ENCODE measurements at places on chromosomes 12 and 14.

- H3K36me3 ChIP-seq, result no peaks in the 10 kb centered on the region
- H3K4me1 ChIP-seq, result no peaks in the 10 kb centered on the region
- DNase-seq, result no peak
- H3K4me3 ChIP-seq, result no peak overlapping the region
- no peak overlapping the region for H3K27ac ChIP-seq
Observed at GRCh38 chr12:112862636-112863290, 44.0 kb upstream of the OAS1 start.

DNA sequence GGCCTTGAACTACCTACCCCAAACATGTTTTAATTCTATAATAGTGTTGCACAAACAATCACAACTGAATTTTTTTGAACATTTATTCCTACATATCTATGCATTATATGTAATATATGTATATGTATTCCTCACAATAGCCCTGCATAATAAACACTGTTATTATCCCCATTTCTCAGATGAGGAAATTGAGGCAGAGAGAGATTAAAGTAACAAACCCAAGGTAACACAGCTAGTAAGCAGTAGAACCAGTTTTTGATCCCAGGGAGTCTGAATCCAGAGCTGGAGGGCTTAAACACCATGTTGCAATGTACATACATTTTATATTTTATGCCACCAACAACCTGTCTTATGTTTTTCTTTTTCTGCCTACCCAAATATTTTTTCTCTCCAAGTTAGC lies 26.5 kb upstream of the BMP4 start:
- H3K27me3 ChIP-seq, result no peaks in the 10 kb centered on the region
- H3K27ac ChIP-seq, result no peak overlapping the region
- H3K4me1 ChIP-seq, result no peaks in the 10 kb centered on the region
- DNase-seq, result no peak
- H3K4me3 ChIP-seq, result no peak overlapping the region

DNA sequence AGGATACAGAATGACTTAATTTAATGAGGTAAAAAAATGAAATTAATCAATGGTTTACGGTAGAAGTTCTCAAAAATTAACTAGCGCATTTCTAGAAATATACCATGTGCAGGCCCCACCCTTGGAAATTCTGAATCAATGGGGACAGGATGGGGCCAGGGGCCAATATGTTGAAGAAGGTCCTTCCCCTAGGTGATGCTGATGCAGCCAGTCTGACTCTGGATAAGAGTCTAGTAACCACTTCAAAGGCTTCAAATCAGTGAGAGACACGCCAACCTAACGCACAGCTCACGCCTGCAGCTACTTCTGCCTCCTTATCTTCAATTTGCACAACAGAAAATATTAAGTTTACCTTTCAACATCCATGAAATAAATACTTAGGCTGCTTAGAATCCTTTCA lies 14.9 kb downstream of the GIT2 start:
- H3K4me3 ChIP-seq, result no peak overlapping the region
- no peak overlapping the region for H3K27ac ChIP-seq
- H3K36me3 ChIP-seq, result no peaks in the 10 kb centered on the region
- H3K4me1 ChIP-seq, result no peaks in the 10 kb centered on the region
- H3K27me3 ChIP-seq, result no peaks in the 10 kb centered on the region
- DNase-seq, result no peak

DNA sequence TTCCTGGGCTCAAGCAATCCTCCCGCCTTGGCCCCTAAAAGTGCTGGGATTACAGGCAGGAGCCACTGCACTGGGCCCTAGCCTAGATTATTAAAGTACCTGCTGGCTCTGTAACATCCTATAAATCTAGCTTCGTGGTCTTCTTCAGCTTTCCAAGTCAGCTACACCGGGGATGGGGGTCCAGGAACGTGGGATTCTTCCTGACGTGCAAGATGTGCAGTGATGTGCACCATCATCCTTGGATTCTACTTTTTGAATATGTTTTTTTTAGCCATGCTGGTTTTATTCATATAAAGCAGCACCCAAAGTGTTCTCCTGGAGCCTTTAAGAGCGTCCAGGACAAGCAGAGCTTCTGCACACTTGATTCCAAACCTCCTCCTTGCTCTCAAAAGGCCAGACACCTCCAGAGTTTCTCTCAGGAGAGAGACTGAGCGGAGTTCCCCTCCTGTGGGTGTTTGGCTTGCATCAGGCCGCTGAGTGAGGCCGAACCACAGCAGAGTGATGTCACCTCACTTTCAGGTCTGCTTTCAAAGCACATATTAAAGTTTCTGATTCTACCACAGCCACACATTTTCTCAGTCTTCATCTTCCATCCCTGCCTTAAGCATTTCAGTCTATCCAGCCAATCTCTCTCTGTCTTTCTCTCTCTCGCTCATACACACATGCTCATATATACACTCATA lies 33.4 kb downstream of the VCPKMT start:
- no peaks in the 10 kb centered on the region for H3K27me3 ChIP-seq
- H3K4me3 ChIP-seq, result no peak overlapping the region
- no peak overlapping the region for H3K27ac ChIP-seq
- H3K4me1 ChIP-seq, result no peaks in the 10 kb centered on the region

- no peak for DNase-seq
- no peak overlapping the region for H3K27ac ChIP-seq
- H3K36me3 ChIP-seq, result no peaks in the 10 kb centered on the region
- no peaks in the 10 kb centered on the region for H3K4me1 ChIP-seq
- H3K4me3 ChIP-seq, result no peak overlapping the region
- H3K27me3 ChIP-seq, result no peaks in the 10 kb centered on the region
Observed at GRCh38 chr12:47328831-47329545, 249.2 kb upstream of the AMIGO2 start.

- H3K4me3 ChIP-seq, result no peak overlapping the region
- H3K36me3 ChIP-seq, result no peaks in the 10 kb centered on the region
- H3K4me1 ChIP-seq, result no peaks in the 10 kb centered on the region
- no peak overlapping the region for H3K27ac ChIP-seq
- no peaks in the 10 kb centered on the region for H3K27me3 ChIP-seq
- peak; percentile 69 for DNase-seq
Observed at GRCh38 chr12:105409801-105410471, 79.4 kb downstream of the C12orf75 start.

DNA sequence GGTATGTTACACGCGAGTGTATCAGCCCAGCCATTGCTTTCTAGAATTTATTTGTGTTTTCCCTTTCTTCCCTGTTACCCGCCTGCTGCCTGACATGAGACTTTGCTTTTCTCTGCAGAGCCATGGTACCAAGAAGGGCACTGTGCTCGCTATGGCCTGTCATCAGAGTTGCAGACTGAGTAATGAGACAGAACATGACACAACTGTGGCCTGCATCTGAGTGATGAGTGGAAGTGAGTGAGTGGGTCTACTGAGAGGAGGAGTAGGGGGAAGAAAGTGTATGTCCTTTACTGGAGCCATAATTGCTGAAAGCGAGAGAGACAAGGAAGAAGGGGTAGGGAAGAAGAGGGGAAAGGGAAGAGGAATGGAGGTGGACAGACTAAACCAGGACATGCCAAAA lies 2.9 kb downstream of the RILPL1 start:
- H3K27me3 ChIP-seq, result no peaks in the 10 kb centered on the region
- H3K27ac ChIP-seq, result peak overlapping the region; percentile 81
- no peak overlapping the region for H3K4me3 ChIP-seq
- no peak for DNase-seq
- H3K36me3 ChIP-seq, result no peaks in the 10 kb centered on the region

- H3K27me3 ChIP-seq, result no peaks in the 10 kb centered on the region
- no peak overlapping the region for H3K27ac ChIP-seq
- DNase-seq, result no peak
- no peaks in the 10 kb centered on the region for H3K36me3 ChIP-seq
- no peaks in the 10 kb centered on the region for H3K4me1 ChIP-seq
Observed at GRCh38 chr12:65832217-65832616, 7.9 kb downstream of the HMGA2 start.

DNA sequence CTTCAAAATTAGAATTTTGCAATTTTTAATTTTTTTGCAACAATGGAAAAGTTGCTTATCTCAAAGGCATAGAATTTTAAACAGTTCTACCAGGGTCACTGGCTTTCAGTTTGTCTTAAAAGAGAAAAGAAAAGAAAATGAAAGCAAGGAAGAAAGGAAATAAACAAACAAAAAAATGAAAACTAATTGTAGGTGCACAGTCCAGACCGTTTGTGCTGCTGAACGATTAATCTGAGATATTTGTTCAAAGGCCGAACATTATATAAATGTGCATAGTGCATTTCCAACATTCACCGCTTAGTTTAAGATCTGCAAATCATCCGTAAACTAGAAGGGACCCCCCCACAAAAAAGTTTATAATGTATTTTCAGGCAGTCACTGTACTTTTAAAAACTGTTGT lies 5.5 kb upstream of the OTX2 start:
- H3K27me3 ChIP-seq, result peaks cover 97% of the 10 kb centered on the region
- no peaks in the 10 kb centered on the region for H3K4me1 ChIP-seq
- DNase-seq, result no peak
- no peak overlapping the region for H3K4me3 ChIP-seq
- H3K27ac ChIP-seq, result no peak overlapping the region

GRCh38 chr12:42236017-42236416 lies 2.0 kb downstream of the YAF2 start:
- H3K27ac ChIP-seq, result peak overlapping the region; percentile 96
- peak overlapping the region; percentile 77 for H3K4me3 ChIP-seq
- no peaks in the 10 kb centered on the region for H3K27me3 ChIP-seq
- no peak for DNase-seq
- peaks cover 48% of the 10 kb centered on the region for H3K4me1 ChIP-seq

- H3K27ac ChIP-seq, result no peak overlapping the region
- H3K4me1 ChIP-seq, result no peaks in the 10 kb centered on the region
- H3K4me3 ChIP-seq, result no peak overlapping the region
- no peaks in the 10 kb centered on the region for H3K27me3 ChIP-seq
- H3K36me3 ChIP-seq, result no peaks in the 10 kb centered on the region
Observed at GRCh38 chr12:56994231-56994746, 12.1 kb downstream of the ZBTB39 start.

DNA sequence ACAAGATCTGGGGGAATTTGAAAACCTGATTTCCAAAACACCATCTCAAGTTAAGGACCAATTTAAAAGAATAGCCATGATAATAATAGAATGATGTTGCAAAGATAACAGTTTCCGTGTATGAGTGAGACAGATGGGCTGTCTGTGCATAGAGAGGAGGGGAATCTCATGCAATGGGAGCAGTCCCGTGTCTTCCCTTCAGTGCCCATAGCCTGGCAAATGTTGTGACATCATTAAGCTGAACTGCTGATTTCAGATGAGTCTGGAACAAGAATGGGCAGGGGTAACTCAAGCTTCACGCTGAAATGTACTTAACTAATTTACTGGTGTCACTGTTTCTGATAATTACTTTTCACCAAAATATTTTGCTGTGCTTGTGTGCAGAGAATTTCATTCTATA lies 454.0 kb downstream of the FOXG1 start:
- H3K27me3 ChIP-seq, result no peaks in the 10 kb centered on the region
- H3K4me3 ChIP-seq, result no peak overlapping the region
- H3K36me3 ChIP-seq, result no peaks in the 10 kb centered on the region
- no peak overlapping the region for H3K27ac ChIP-seq
- DNase-seq, result no peak

DNA sequence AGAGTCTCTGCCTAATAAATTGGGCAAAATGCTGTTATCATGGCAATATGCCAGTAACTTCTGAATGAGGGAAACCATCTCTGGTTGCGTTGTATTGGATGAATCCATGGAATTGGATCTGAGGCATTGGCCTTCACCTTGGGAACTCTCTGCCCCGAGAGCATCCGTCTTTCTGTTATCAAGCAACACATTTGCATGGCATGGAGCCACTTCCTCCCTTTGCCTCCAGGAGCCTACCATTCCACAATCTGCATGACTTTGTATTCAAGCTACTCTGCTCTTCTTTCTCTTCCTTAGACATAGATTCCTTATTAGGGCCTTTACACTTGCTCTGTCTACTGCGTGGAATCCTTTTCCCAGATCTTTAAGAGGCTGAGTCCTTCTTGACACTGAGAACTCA lies 57.2 kb downstream of the RIC8B start:
- H3K4me1 ChIP-seq, result peaks cover 5% of the 10 kb centered on the region
- DNase-seq, result no peak
- no peak overlapping the region for H3K4me3 ChIP-seq
- no peak overlapping the region for H3K27ac ChIP-seq
- peaks cover 15% of the 10 kb centered on the region for H3K36me3 ChIP-seq
- H3K27me3 ChIP-seq, result no peaks in the 10 kb centered on the region

GRCh38 chr12:94305130-94305957 lies 154.3 kb downstream of the CEP83 start:
- H3K4me3 ChIP-seq, result no peak overlapping the region
- H3K4me1 ChIP-seq, result peaks cover 4% of the 10 kb centered on the region
- no peak overlapping the region for H3K27ac ChIP-seq
- DNase-seq, result no peak
- no peaks in the 10 kb centered on the region for H3K27me3 ChIP-seq

Data from psoas muscle (tissue), 8 donors.